ENCODE measurements at places on chromosomes 7 and 10.
A peak's percentile ranks its signal among the peaks of the same experiment; 100 is the strongest.

- no peak for DNase-seq
Measured at GRCh38 chr10:89659143-89660131, 14.4 kb upstream of the PANK1 start.

- DNase-seq: no peak
Measured at GRCh38 chr10:11810973-11811372, 12.2 kb upstream of the PROSER2 start.

GRCh38 chr10:14447094-14447839 is 116.5 kb upstream of the FRMD4A start:
- no peak for DNase-seq

DNA sequence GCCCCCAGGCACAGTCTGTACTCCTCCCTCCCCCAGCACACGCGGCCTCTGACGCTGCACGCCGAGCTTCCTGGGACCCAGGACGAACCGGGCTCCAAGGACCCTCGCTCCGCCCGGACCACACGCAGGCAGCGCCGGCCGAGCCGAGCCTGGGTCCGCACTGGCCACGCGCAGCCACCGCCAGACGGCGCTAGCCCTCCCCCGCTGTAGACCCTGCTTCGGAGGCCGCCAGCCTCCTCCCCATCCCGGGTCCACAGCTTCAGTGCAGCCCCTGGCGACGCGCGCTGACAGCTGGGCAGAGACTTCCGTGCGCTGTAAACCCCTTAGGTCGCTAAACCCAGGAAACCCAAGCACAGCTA is 936 bp upstream of the TCERG1L start:
- DNase-seq: no peak

GRCh38 chr10:10642751-10643150 is 374.9 kb upstream of the CELF2 start:
- peak; percentile 63 for DNase-seq

DNA sequence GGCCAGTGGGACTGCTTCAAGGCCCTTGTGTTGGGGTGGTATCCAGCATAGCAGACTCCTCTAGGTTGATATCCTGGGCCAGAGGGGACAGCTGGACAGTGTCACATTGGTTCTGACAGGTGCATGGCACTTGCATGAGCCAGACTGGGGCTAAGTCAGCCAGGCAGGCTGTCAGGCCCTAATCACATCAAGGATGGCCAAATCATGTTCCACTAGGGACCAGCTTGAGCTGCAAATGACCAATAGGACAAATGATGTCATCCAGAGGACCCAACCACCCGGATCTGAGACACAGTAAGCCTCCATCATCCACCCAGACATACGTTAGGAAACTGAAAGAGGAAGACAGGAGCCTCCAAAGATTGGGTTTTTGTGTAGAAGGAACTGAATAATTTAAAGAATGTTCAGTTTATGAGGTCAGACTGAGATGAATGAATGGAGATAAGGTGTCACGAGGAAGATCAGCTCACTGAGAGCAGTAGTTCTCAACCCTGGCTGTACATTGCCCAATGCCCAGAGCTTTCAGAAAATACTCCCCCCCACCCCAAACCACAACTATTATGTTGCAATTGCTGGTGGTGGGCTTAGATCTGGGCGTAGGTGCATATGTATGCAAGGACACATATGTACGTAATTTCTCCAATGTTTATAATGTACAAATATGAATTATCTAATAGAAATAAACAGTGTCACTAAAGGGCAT is 75.2 kb upstream of the INHBA start:
- no peak for DNase-seq

DNA sequence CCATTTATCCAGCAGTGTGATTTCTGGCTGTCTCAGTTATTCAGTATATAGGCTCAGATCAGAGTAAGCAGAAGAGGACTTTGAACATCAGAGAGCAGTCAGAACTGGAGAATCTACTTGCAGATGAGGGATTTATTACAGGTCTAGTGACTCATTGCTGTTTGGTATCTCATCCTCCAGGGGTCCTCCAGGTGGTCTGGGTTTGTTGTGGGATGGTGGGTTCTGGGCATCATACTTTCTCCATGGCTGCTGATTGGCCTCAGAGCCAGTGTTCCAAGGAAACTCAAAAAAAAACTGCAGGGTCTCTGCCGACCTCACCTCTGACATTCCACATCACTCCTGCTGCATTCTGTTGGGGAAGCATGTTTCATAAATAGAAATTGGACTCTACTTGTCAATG is 214.8 kb downstream of the CNTNAP2 start:
- DNase-seq: no peak

DNA sequence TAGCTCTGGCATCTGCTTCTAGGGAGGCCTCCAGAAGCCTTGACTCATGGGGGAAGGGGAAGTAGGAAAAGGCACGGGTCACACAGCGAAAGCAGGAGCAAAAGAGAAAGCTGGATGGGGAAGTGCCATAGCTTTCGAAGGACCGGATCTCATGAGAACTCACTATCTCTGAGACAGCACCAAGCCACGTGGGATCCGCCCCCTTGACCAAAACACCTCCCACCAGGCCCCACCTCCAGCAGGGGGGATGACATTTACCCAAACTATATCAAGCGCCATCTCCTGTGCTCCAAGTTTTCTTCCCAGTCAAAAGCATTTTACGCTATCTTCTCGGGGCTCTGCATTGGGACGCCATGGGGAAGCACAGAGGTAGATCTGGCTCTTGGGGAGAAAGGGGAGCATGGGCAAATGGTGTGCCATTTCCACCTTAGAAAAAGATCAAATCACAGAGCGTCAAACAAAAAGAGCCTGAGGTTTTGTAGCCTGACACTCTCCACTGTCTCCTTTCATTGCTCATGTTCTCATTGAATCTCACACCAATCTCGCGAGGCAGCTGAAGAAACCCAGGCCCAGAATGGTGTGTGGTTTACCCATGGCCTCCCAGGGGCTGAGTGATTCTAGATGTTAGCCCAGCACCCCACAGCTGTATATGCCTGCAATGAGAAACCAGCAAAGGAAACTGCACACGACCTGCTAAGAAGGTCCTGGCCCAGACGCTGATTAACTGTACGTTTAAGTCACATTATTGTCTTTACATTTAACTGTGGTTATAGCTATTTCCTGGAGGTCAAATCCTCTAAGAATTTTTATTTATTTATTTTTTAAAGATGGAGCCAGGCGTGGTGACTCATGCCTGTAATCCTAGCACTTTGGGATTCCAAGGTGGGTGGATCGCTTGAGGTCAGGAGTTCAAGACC is 8.1 kb upstream of the OLAH start:
- peak; percentile 3 for DNase-seq
